Uterus (tissue), 4 donors: ENCODE measurements at places on chromosomes 1 and 21.

- no peak for DNase-seq
Observed at GRCh38 chr1:220341126-220341525, 68.9 kb upstream of the RAB3GAP2 start.

DNA sequence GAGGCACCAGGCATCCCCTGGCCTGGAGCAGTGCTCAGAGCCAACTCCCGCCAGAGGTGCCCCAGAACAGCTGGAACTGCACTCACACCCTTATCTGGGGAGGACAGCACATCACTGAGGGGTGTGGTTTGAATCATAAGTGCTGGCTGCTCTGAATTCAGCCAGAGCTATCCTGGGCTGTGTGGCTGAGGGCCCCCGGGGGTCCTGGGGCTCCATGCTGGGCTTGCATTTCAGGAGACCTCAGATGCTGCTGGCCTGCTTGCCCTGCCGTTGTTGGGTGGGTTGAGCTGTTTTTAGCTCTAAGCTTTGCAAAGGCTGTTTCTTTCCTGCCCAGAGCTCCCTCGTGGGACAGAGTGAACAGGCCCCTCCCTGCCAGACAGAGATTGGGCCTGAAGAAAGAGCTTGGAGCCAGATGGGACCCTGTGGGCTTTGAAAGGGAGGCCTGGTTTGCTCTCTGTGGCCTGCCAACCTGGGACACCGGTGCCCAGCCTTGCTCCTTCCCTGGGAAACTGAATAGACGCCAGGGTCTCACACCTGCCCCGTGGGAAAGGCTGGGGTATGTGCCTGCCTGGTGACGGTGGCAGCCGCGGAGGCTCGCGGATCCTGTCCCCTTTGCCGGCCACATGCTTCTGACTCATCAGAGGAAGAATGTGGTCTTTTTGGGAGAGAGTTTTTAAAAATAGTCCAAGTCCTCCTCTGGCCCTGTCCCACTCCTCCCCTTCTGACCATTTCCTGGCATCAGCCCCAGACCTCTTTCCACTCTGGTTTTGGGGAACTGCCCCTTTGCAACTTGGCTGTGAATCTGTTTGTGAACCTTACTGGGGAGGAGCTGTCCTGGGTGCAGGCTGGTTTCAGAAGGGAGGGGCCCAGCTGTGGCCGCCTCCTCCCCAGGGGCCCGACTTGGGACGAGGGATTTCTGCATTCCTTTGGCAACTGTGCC, 30.0 kb downstream of the ARHGEF10L start:
- DNase-seq: peak; percentile 89

DNA sequence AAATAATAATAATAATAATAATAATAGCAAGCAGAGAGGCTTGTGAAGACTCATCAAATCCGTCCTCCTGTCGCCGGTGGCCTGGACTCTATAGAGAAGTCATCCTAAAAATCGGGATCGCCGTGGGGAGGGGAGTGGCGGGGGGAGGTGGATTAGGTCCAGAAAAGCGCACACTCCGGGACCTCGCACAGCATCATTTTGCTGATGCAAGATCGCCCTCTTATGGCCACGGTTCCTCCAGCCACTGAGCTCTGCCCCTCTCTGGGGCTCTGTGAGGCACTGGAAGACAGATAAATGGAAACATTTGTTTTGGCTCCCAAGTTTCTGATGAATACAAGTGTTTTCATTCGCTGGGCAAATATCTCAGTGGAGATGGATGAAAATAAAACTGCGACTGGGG, 612.0 kb downstream of the MATN1 start:
- peak; percentile 35 for DNase-seq

GRCh38 chr21:37551331-37551992, 184.9 kb downstream of the DYRK1A start:
- peak; percentile 42 for DNase-seq

- DNase-seq: no peak
Observed at GRCh38 chr1:71899881-71900280, 382.5 kb downstream of the NEGR1 start.
